ENCODE measurements at places on chromosomes 1 and 21. TPM values are rescaled to one million over a fixed set of nuclear protein-coding genes. Genes with fewer than 3 reads are reported as not detected.

DNA sequence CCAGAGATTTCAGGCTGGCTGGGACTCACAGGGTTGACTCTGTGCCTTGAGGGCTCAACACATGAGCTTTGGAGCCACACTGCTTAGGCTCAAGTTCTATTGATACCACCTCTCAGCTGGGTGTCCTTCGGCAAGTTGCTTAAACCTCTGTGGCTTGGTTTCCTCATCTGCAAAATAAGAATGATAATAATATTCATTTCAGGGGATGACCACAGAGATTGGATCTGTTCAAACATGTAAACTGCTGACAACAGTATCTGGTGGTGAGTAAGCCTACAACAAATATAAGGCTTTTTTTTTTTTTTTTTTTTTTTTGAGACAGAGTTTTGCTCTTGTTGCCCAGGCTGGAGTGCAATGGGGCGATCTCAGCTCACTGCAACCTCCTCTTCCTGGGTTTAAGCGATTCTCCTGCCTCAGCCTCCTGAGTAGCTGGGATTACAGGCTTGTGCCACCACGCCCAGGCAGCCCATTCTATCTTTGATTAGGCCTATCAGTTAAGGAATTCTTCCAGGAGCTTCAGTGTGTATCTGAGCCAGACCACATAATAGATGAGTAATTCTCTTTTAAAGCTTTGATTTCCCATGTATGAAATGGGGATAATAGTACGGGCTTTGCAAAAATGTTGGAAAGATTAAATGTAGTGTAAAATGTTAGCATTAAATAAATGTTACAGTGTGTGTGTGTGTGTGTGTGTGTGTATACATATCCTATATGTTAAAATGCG is 437.6 kb downstream of the PRDM2 start:
- DNase-seq, result no peak
- no peak overlapping the region for H3K27ac ChIP-seq
- peaks cover 5% of the 10 kb centered on the region for H3K27me3 ChIP-seq
- no peak overlapping the region for H3K4me3 ChIP-seq
- H3K36me3 ChIP-seq, result no peaks in the 10 kb centered on the region

GRCh38 chr1:216293683-216294082 is 129.6 kb downstream of the USH2A start:
- H3K27me3 ChIP-seq, result no peaks in the 10 kb centered on the region
- DNase-seq, result no peak
- no peak overlapping the region for H3K4me3 ChIP-seq
- no peak overlapping the region for H3K27ac ChIP-seq

GRCh38 chr1:93758842-93759515 is 77.3 kb upstream of the BCAR3 start:
- H3K4me1 ChIP-seq, result peaks cover 75% of the 10 kb centered on the region
- peak overlapping the region; percentile 76 for H3K4me3 ChIP-seq

DNA sequence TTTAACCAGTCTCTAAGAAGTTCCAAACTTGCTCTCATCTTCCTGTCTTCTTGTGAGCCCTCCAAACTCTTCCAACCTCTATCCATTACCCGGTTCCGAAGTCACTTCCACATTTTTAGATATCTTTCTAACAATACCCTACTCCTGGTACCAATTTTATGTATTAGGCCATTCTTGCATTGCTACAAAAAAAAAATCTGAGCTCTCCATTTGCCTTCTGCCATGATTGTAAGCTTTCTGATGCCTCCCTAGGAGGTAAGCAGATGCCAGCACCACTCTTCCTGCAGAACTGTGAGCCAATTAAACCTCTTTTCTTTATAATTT is 91.5 kb upstream of the ARTN start:
- no peaks in the 10 kb centered on the region for H3K27me3 ChIP-seq
- peaks cover 21% of the 10 kb centered on the region for H3K36me3 ChIP-seq
- H3K27ac ChIP-seq, result no peak overlapping the region
- DNase-seq, result no peak

GRCh38 chr1:16151196-16151994 is 4.5 kb downstream of the EPHA2 start:
- peaks cover 3% of the 10 kb centered on the region for H3K27me3 ChIP-seq
- H3K36me3 ChIP-seq, result no peaks in the 10 kb centered on the region
- H3K4me1 ChIP-seq, result peaks cover 15% of the 10 kb centered on the region
- no peak overlapping the region for H3K27ac ChIP-seq
- H3K4me3 ChIP-seq, result no peak overlapping the region

DNA sequence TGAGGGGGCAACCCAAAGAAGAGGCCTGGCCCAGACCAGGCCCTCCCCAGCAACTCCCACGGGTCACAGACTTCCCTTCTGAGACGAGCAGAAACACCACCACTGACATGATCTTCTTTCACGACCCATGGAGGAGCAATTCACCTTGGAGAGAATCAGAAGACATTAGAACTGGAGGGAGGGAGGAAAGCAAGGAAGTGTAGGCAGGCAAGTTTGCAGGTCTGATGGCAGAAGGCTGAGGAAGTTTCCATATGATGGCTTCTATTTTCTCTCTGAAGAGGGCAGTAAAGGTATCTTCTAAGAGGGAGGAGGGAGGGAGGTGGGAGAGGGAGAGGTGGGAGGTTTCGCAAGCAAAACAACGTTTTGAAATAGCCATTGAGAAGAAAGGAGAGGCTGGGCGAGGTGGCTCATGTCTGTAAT is 1.4 kb upstream of the UBXN10 start:
- peak overlapping the region; percentile 82 for H3K4me3 ChIP-seq
- H3K27ac ChIP-seq, result peak overlapping the region; percentile 77
- DNase-seq, result no peak
- H3K4me1 ChIP-seq, result peaks cover 47% of the 10 kb centered on the region
- H3K36me3 ChIP-seq, result no peaks in the 10 kb centered on the region

DNA sequence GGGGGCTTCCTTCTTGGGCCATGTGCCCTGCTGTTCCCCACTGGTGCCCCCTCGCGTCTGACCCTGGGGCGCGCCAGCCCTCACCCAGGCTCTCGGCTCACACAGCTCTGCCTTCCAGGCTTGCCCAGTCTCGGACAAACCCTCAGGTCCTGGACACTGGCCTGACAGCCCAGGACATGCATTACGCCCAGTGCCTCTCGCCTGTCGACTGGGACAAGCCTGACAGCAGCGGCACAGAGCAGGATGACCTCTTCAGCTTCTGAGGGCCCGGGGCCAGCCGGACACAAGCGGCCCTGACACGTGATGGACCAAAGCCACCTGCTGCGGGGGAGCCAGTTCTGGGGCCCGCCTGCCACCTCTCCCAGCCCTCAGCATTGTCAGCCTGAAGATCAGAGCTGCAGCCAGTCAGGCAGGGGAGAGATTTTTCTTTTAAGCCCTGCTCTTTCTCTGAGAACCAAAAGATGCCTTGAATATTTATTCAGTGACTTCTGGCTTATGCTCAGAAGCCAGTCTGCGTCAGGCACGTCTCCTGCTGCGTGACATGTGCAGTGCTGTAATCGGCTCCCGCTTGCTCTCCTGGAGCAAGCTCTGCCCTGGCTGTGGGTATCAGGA is 23.4 kb downstream of the LDLRAP1 start:
- no peak for DNase-seq
- no peaks in the 10 kb centered on the region for H3K27me3 ChIP-seq
- peaks cover 11% of the 10 kb centered on the region for H3K4me1 ChIP-seq
- no peaks in the 10 kb centered on the region for H3K36me3 ChIP-seq
- H3K27ac ChIP-seq, result no peak overlapping the region
- no peak overlapping the region for H3K4me3 ChIP-seq

DNA sequence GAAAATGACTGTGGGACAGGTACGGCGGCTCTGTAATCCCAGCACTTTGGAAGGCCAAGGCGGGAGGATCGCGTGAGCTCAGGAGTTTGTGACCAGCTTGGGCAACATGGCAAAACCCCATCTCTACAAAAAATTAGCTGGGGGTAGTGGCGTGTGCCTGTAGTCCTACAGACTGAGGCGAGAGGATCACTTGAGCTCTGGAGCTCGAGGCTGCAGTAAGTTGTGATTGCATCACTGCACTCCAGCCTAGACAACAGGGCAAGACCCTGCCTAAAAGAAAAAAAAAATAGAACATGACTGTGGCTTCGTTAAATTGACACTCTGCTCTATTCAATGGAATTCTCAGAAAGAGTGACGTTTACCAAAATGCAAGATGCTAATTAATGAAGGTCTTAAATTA is 3.9 kb upstream of the DBT start:
- peaks cover 15% of the 10 kb centered on the region for H3K27me3 ChIP-seq
- H3K27ac ChIP-seq, result no peak overlapping the region
- H3K36me3 ChIP-seq, result no peaks in the 10 kb centered on the region
- H3K4me1 ChIP-seq, result peaks cover 6% of the 10 kb centered on the region

DNA sequence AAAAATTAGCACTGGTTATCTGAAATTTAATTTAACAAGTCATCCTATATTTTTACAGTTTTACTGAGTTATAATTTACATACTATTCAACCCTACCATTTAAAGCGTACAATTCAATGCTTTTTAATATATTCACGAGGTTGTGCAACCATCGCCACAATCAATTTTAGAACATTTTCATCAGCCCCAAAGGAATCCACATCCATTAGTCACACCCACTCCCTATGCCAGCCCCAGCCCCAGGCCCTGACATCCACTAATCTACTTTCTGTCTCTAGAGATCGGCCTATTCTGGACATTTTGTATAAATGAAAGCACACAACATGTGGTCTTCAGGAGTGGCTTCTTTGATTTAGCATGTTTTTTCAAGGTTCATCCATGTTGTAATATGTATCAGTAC is 134.7 kb downstream of the PSMG1 start:
- no peak overlapping the region for H3K4me3 ChIP-seq
- H3K27me3 ChIP-seq, result no peaks in the 10 kb centered on the region
- no peaks in the 10 kb centered on the region for H3K4me1 ChIP-seq

DNA sequence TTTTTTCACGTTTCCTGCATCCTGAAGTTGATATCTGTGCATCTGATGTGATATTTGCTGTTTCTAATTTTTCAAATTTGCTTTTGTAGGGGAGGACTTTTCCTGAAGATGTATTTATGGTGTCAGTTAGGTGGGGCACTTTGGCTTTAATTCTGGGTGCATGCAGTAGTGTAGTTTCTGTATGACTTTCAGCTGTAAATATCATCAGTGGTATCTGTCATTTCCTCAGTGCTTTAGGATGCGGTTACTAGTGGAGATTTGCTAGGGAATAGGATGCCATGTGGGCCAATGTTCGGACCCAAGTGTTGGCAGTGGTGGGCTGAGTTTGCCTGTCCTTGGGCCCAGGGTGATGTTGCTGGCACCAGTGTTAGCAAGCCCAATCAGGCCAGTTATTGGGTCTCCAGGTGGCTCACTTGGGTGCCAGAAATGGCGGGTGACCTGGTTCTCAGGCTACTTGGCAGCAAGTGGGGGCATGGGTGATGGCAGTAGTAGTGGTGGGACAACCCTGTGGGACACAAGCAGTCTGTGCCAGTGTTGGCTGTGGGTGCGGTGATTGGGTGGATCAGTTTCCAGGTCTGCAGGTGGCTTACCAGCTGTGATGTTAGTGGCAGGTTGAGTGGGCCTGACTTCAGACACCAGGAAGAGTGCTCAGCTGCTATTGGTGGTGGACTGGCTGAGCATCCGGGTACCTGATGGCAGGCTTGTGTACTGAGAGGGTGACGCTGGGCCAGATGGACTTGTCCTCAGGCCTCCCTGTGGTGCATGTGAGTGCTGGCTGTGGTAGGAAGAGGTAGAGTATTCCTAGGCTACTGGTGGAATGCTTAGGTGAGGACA is 24.4 kb downstream of the CD55 start:
- peak overlapping the region; percentile 31 for H3K4me3 ChIP-seq
- H3K36me3 ChIP-seq, result peaks cover 71% of the 10 kb centered on the region
- DNase-seq, result no peak
- H3K27ac ChIP-seq, result peak overlapping the region; percentile 17
- no peaks in the 10 kb centered on the region for H3K27me3 ChIP-seq

GRCh38 chr1:248366609-248367008 is 5.1 kb downstream of the OR2T4 start:
- H3K4me1 ChIP-seq, result no peaks in the 10 kb centered on the region
- DNase-seq, result no peak
- H3K36me3 ChIP-seq, result peaks cover 4% of the 10 kb centered on the region
- H3K27ac ChIP-seq, result no peak overlapping the region
- peaks cover 9% of the 10 kb centered on the region for H3K27me3 ChIP-seq
- H3K4me3 ChIP-seq, result no peak overlapping the region

DNA sequence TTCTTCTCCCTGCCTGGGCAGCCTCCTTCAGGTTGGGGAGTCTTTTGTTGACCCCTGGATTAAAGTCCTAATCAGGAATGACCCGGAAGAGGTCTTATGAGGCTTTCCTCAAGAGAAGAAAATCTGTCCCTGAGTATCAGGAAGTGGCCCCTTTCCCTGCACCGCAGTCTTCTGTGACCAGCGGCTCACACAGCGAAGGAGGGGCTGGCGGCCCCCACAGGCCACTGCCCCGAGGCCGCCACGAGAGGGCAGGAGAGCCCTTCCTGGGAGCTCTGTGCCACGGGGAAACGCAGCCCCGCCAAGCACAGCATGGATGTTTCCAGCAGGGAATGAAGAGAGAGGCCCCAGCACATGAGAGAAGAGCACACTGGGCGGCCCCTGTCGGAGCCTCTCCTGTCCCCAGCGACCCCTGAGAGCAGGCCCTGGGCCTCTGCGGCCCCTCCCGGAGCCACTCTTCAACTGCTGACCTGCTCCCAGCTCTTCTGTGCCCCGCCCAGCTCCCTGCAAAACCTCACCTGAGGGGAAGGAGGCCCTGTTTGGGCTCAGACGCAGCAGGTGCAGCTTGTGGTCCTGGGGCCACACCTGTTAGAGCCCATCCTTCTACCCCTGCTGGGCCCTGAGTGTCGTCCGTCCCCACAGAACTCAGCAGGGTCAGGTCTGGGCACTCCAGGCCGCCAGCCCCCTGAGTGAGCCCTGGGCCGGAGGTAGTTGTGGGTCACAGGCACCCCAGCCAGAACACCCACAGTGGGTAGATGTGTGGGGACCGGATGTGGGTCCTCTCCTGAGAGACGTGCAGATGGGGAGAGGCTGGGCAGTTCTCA is 4.9 kb upstream of the POFUT2 start:
- peaks cover 10% of the 10 kb centered on the region for H3K27me3 ChIP-seq
- H3K36me3 ChIP-seq, result no peaks in the 10 kb centered on the region
- no peak overlapping the region for H3K27ac ChIP-seq

GRCh38 chr1:210087058-210087457 is 145.5 kb upstream of the SERTAD4 start:
- H3K36me3 ChIP-seq, result no peaks in the 10 kb centered on the region
- DNase-seq, result no peak
- no peaks in the 10 kb centered on the region for H3K4me1 ChIP-seq
- peaks cover 11% of the 10 kb centered on the region for H3K27me3 ChIP-seq
- H3K27ac ChIP-seq, result no peak overlapping the region

GRCh38 chr1:223022641-223023473 is 120.2 kb downstream of the TLR5 start:
- no peak overlapping the region for H3K4me3 ChIP-seq
- no peak overlapping the region for H3K27ac ChIP-seq
- no peak for DNase-seq
- H3K27me3 ChIP-seq, result no peaks in the 10 kb centered on the region
- H3K36me3 ChIP-seq, result no peaks in the 10 kb centered on the region

MSH4 gene
- total RNA-seq, result 1.1 TPM

INSRR gene
- total RNA-seq, result 0.14 TPM

NTMT2 gene
- total RNA-seq, result not detected

PTGFR gene
- total RNA-seq, result not detected

TNFRSF25 gene
- 83.6 TPM for total RNA-seq
